ENCODE measurements at places on chromosomes 1 and 21.

DNA sequence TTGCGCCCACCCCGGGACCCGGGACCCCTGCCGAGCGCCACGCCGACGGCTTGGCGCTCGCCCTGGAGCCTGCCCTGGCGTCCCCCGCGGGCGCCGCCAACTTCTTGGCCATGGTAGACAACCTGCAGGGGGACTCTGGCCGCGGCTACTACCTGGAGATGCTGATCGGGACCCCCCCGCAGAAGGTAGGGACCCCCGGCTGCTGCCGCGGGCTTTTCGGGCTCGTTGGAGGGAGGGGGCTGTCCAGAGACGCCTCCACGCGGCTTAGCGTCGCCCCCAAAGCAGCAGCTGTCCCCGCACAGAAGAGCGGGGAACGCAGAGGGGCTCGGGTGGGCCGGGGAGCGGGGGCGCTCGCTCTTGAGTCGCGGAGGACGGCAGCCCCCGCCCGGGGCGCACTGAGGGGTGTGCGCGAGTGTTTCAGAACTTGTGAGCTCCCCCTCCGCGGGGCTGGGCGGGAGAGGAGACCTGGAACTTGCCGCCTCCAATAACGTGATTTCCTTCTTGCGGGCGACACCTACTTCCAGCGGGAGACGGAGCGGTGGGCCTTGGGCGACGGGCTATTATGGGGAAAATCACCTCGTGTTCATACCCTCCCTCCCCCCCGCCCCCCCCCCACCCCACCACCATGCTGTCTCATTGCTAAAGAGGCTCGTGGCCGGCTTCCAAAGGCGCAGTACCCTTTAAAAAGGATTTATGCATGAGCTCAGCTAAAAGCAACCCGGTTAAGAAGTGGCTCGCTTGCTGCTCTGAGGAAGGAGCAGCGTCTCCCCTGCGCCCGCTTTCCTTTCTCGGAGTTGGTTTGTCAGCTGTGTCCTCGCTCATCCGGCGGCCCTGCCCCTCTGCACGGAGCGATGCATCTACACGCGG lies 664 bp downstream of the BACE2 start:
- DNase-seq = no peak

GRCh38 chr1:236124965-236125364 lies 17.4 kb upstream of the GPR137B start:
- no peak for DNase-seq

- no peak for DNase-seq
Observed at GRCh38 chr1:65979136-65980044, 186.7 kb downstream of the PDE4B start.

- no peak for DNase-seq
Observed at GRCh38 chr1:55774446-55774845, 559.3 kb upstream of the USP24 start.

DNA sequence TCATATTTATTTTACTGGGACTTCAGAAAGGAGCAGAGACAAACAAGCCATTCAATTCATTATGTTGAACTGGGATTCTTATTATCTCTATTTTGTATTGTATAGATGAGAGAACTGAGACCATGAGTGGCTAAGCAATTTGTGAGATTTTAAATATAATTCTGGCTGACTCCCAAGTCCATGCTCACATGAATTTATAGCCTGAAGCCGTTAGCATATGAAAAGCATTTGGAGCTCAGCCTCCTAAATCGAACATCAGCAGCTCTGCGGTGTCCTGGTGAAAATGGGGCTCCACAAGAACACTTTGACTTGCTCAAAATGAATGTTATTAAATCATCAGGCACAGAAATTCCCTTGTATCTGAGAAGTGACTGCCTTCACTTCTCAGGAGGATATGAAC lies 96.8 kb upstream of the DPT start:
- DNase-seq = no peak

DNA sequence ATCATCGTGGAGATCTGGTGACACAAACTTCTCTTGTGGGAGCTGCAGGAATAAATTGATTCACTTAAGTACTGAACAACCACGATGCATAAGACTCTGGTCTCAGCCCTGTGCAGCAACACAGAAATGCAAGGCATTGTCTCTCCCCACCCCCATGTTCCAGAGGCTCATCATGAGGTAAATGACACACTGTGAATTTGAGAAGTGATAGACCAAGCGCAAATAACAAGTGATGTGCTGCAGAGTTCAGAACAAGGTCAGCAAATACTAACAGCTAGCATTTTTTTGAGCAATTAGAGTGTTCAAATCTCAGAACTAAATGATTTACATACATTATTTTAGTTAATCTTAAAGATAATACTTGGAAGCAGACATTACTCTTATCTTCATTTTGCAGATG lies 223.7 kb downstream of the SEC16B start:
- no peak for DNase-seq

DNA sequence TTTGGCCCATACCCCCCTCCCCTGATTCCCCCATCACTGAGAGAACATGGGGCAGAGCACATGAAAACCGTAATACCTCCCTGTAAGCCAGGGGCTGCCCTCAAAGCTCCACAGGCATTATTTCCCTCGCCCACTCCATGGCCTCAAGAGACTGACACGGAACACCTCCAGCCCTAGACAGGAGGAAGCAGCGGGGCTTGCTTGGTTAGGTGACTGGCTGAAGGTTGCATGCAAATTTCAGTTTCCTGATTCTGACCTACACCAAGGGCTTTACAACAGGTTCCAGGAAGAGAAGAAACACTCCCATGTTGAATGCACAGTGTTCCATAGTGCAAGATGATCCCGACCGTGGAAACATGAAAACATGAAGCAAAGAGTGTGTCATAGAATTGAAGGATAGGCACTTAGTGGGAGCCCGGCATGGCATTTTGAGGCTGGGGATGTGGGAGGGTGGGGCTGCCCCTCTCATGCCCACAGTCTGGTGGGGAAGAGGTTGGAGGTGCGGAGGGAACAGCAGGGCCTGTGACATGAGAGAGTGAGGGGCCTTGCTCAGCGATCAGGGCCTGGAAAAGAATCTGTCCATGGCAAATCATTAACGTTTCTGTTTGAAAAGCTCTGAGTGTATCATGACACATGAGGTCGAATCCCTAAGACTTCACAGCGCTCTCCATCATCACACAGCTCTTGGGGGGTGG lies 33.5 kb downstream of the GPR137B start:
- DNase-seq = no peak

All from activated naive CD4-positive, alpha-beta T cell treated with Interleukin-2 at 50 U/mL for 16 hours (primary cell).